Choroid plexus epithelial cell (primary cell): ENCODE measurements at places on chromosomes 6 and 20.

DNA sequence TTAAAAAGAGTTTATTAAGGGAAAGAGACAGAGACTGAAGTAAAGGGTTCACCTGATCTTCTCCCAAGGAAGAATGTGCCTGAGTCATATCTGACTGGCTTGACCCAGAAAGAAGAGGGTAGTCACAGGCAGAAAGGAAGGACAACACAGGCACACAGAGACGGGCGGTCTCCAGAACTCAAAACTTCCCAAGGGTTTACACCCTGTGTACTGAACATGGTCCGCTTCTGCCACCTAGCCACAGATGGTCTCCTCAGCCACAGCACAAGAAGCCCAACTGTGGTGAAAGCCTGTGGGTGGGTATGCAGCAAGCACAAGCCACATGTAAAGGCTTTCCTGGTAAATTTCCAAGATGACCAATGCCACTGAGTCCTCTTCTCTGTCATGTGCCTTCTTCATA, 17.2 kb downstream of the UNC5CL start:
- DNase-seq, result peak; percentile 65

DNA sequence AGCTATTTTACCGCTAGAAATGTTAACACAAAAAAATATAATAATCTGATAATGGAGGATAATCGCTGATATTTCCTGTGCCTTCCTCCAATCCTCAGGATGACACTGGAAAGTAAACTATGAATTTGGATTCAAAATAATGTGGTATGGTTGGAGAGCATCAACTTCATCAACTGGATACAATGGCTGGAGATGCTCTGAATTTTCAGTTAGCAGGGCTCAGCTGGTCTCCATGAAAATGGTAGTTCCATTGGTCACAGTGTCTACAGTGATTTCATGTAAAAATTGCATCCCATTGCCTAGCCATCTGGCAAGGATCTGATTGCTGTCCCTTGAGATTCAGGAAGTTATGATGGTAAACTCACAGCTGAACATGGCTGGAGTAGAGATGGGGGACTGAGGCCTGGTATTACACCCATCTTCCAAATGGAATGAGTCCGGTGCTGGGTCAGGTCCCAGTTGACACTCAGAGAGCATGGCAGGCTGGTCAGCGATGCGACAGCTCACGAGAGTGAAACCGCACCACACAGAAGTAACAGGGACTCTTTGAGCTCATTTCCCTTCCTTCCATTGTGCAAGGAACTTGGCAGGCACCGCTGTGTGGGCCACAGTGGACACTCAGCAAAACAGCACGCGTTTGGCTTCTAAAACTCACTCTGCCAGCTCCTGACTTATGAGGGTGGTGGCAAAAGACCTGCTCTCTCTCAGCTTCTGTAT, 142.4 kb upstream of the TNFAIP3 start:
- no peak for DNase-seq

DNA sequence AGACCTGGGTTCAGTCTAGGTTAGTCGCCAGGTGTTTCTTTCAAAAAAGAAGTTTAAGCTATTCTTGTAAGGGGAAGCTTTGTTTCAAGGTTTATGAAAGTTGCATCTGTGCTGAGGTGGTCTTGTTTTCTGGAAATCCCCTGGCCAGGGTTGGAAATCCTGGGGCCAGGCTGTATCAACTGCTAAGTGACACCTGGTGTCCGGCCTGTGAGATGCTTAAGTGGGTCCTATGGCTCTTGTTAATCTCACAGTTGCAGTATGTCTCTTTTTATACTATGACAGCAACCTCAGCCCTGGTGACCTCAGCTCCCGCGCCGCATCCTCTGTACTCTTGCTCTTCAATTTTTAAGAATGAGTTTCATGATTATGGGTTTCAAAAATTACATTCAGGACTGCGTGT, 72.0 kb downstream of the CHMP4B start:
- DNase-seq, result no peak

DNA sequence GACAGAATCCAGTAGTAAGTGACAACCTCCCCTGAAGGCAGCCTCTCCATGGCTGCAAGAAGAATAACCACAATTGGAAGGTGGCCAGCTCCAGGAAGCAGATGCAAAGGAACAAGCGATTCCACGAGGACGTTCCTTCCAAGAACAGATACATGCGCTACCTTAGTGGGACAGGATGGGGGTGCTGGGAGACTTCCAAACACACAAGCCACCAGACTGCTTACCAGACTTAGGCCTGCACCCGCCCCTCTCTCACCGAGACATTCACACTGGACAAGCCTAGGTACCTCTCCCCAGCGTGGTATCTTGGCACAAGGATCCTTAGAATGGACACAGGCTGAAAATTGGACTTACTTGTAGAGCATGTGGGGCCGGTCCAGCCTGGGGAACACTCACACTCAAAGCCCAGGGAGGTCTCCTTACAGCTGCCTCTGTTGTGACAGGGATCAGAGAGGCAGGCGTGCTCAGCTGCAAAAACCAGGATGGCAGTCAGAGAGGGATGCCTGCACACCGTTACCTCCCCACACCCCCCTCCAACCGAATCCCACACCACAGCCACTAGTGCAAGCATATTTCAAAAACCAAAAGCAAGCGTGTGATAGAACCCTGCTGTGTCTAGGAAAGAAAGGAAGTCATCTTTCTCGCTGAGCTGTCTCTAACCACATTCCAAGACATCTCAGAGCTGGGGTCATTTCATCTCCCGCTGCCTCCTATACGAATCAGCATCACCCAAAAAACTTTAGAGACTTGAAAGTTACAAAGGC, 22.4 kb downstream of the JAG1 start:
- peak; percentile 82 for DNase-seq

- peak; percentile 7 for DNase-seq
Measured at GRCh38 chr6:57421503-57421902, 104.1 kb downstream of the PRIM2 start.

GRCh38 chr6:31113861-31114540, 599 bp upstream of the PSORS1C1 start:
- DNase-seq, result peak; percentile 53

- DNase-seq, result peak; percentile 93
Measured at GRCh38 chr6:30744054-30744805, at the start of gene IER3. TSS of gene IER3 (minus strand) at chr6:30744547. CDS start at chr6:30744518, 29 bp downstream.

DNA sequence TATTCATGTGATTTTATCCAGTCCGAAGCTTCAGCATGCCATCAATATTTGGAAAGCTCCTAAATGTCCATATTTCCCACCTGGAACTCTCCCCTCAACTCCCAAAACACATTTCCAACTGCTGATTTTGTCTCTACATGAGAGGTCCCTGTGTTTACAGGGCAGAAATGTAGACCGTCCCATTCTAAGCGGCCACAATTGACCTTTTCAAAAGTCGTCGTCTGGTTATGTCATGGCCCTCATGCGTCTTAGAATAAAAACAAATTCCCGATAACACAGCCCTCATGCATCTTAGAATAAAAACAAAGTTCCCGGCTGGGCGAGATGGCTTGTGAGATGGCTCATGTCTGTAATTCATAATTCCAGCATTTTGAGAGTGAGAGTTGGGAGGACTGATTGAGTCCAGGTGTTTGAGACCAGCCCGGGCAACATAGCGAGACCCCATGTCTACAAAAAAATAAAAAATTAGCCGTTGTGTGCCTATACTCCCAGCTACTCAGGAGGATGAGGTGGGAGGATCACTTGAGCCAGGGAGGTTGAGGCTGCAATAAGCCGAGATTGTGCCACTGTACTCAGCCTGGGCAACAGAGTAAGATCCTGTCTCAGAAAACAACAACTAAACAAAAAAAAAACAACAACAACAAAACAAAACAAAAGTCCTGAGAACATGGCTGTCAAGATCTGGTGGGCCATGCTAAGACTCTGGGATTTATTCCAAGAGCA, 6.4 kb upstream of the ZNF217 start:
- DNase-seq, result no peak

DNA sequence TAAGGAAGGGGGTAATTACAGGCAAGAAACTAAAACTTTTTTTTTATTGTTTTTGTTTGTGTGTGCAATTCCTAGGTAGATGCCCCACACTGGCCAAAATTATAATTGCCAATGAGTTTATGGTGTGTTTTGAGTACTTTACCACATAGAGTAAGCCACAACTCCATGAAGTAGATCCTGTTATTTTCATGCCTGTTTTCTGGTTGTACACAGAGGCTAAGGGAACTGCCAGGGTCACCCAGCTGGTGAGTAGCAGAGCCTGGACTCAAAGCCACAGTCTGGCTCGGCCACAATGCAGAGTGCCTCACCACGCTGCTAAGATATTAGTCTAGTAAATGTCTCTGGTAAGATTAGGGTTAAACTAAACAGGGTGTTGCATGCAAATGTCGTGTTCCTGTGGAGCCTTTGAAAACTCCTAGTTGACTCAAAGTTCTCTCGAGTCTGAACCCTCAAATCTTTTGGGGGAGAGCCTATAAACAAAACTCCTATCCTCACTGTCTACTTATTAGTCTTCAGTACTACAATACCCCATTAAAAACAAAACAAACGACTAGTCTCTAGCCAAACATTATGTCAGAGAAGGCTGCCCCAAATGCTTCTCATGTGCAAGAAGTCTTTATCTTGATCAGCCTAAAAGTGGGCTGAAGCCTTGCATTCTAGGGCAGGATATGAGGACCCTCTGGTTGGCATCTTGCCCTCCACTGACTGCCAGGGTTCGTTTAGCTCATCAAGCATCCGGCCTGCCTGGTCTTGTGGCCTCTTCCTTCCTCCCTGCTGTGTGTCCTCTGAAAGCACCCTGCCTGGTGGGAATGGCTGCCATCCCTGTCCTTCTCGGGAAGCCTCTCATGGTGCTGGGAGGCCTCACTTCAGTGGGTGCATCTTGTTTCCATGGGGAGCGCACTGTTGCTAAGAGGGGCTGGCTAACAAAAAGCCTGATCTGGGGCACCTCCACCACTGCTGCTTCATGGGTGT, 4.2 kb downstream of the DUSP22 start:
- DNase-seq, result peak; percentile 31

DNA sequence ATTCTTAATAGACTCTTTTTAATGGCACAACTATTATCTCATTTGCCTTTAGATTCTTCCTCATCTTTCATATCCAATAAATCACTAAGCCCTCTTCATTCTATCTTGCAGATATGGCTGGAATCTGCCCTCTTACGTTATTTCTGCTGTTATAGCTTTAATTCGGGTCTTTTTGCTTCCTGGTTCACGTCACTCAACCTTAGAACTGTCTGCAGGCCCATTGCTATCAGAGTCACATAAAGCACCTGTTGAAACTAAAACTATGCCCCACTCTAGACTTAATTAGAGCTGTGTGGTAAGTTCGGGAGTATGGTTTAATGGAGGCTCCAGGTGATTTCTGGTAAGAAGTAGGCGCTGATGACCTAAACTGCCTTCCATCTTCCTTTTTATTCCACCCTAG, 988 bp downstream of the QRSL1 start:
- DNase-seq, result no peak

GRCh38 chr6:20610636-20611370, 76.5 kb downstream of the CDKAL1 start:
- peak; percentile 51 for DNase-seq

DNA sequence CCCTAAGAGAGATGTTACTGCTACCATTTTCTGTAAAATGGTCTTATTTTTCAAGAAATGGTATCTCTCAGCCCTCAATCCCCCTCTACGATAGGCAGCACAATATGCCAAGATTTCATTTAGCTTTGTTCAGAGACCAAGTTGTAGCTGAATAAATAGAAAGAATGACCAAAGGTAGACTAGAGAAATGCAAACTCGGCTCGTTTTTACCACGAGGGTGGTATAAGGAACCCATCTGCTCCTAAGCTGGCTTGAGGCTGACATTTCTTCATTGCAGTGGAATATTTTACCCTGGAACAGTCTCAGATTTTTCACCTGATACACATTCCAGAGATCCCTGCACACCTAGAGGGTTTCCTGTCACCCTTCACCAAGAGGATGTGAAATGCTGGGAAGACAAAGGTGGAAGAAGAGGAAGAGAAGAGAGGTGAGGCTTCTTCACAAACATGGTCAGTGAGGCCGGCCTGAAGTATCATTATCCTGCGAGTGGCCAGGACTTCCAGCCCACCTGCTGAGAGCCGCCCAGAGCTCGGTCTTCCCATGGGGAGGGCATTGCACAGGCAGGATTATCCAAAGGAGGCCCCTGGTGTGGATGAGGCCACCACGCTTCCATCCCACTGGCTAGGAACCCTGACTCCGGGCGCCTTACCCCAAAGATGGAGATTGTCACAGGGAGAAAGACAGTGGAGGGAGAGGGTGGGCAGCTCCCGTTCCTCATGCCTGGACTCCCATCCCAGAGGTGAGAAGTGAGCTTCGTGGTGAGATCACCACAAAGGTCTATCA, 57.1 kb upstream of the AFDN start:
- no peak for DNase-seq

DNA sequence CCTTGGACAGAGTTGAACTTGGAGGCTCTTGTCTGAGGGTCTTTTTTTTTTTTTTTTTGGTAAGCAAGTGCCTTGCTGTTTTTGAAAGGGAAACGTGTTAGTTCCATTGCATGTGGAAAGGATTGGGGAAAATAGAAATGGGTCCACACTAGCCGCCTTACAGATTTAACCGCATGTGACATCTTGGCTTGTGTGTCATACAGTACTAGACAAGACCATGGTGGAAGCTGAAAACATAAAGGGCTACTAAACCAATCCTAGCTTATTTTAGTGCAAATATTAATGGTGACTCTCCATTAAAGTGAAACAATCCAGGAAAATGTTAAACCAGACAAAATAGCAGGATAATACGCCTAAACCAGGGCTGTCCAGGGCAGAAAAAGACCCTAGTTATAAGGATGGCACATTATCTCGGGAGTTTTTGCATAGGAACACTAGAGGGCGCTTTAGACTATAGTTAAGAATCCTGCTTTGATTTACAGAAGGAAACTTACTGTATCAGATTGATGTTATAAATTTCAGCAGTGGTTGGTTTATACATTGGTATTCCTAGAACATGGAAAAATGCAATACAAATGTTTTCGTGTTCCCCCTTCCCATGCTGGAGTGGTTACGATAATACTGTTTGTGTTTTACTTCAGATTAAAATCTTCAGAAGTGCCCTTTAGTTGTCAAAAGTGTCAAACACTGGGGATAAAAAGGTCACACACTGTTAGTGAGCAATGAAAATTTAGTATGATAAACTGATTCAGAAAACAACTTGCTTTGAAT, 59.8 kb upstream of the DEK start:
- DNase-seq, result peak; percentile 73

GRCh38 chr6:53598265-53598907, 53.5 kb upstream of the GCLC start:
- DNase-seq, result no peak

DNA sequence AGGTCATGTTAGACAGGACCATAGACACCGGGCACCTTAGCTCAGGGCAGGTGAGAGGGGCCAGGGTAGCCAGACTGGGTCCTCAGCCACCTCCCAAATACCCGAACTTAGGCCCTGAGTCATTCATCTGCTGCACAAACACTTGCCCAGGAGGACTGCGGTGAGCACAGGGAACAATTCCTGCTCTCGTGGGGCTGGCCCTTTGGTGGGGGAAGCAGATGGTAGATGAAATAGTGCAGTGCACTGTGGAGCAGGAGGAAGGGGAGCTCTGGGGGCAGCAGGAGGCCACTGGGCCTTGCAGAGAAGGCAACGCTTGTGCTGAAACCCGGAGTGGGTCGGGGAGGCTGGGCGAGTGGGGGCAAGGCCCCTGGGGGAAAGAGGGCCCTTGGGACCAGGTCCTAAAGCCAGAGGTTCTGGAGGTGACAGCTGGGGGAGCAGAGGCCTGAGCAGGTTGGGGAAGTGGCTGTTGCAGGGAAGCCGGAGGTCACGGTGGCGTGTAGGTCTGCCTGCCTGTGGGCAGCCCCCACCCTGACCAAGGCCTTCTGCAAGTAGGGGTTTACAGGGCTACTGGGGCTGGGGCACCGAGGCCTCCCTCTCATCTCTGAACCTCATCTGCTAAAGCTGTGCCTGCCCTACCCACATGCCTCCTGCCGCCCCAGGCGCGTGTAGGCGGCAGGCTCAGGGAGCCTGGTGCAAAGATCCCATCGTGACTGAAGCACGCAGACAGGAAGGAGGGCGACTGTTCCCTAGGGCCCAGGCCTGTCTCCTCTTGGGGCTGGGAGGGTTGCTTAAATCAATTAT, 4.7 kb upstream of the NPBWR2 start:
- no peak for DNase-seq
